ENCODE measurements at places on chromosomes 3 and 15.

DNA sequence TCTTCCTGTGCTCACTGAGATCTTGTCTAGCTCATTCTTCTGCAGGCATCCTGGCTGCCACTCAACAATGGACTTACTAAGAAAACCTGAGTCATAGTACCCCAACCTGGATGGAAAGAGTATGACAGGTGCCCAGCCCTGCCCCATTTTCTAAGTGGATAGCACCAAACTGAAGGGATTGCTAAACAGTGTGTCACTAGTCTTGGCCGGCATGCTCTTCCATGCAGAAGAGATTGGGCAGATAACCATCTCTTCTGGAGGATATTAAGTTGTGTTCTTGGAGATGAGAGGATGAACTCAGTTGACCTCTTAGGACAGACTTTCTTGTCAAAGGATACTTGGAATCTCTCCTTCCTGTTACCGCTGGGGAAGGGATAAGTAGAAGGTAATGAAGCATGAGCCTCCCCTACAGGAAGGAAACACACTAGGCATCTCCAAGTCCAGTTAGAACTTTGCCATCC, 797.5 kb downstream of the AGBL1 start:
- DNase-seq: no peak

DNA sequence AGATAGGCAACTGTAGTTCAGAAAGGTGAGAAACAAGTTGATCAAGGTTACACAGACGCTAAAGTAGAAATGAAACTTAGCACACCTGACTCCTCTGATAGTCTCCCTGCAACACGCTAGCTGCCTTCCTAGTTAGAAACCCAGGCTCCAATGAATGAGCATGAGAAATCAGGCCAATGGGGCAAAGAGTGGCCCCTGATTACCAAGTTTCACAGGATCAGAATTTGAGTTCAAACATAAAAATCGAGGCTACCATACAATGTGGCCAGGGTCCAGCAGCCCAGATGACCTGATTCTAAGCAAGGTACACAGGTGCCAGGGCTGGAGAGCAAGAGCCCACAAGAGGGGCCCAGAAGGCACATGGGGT, 7.7 kb downstream of the PLD1 start:
- no peak for DNase-seq

- no peak for DNase-seq
These were observed 94.1 kb upstream of the STRIT1 start for GRCh38 chr3:155387571-155387970.

GRCh38 chr3:160403028-160403545, 3.6 kb downstream of the SMC4 start:
- DNase-seq: no peak

DNA sequence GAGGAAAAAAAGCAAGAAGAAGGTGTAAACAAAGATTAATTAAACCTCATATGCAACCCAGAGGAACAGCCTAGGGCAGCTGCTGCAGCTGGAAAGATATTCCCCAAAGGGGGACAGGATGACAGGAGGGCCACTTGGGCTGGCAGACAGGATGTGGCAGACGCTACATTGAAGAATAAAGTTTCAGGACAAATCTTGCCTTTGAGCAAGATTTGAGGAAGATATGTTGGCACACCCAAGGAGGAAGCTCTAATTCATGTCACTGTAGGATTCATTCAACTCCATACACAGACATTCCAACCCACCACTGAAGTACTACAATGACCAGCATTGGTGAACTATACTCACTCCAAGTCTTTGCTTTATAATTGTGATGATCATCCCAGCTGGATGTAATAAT, 504.0 kb downstream of the SHQ1 start:
- DNase-seq: no peak

DNA sequence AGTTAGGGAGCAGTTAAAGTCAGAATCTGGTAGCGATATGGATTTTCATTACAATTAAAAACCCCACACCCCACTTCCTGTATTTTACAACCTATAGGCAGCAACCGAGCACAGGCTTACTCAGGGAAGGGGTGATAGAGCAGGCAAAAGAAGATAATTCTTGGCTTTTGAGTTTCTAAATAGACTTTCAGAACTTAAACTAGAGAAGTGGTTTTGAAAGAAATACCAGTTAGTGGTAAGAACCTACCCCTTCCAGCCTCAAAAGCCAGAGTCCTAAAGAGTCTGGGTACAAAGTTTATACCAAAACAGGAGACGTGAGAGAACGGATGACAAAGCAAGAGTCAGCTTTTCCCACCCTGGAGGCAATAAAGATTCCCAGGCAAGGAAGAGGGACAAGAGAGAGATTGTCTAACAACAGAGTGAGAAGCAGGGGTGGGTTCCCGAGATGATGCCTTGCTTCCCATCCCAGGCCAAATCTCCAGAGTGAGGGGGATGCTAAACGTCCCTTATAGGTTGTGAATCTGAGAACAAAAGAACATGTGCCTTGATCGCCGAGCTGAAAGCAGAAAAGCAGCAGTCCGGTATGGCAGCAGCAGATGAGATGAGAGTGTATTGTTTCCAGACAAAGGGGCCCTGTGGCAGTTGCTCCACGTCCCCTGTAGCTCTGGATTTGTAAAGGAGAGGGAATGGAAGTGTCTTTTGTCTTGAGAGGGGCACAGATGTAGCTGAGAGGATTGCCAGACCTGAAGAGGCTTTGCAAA, 36.8 kb downstream of the KLHL6 start:
- no peak for DNase-seq

GRCh38 chr15:56798639-56799038, 65.3 kb upstream of the ZNF280D start:
- no peak for DNase-seq

DNA sequence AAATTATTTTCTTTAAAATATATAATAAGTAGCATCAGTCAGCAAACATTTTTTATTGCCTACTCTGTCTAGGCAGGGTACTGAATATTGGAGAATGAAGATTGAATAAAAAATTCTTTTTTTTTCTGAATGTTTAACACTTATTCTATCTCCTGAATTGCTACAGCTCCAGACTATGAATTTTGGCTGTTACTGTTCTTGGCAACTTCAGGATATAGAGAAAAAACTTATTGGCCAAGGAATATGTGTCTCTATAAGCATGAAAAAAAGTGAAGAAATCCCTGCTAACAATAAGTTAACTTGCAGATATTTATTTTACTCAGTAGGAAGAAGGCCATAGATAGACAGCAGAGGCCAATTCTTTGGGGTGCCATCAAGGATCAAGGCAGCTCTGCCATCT, 309.6 kb downstream of the RBMS3 start:
- DNase-seq: no peak

GRCh38 chr15:50190166-50190570, 8.2 kb downstream of the SLC27A2 start:
- no peak for DNase-seq

DNA sequence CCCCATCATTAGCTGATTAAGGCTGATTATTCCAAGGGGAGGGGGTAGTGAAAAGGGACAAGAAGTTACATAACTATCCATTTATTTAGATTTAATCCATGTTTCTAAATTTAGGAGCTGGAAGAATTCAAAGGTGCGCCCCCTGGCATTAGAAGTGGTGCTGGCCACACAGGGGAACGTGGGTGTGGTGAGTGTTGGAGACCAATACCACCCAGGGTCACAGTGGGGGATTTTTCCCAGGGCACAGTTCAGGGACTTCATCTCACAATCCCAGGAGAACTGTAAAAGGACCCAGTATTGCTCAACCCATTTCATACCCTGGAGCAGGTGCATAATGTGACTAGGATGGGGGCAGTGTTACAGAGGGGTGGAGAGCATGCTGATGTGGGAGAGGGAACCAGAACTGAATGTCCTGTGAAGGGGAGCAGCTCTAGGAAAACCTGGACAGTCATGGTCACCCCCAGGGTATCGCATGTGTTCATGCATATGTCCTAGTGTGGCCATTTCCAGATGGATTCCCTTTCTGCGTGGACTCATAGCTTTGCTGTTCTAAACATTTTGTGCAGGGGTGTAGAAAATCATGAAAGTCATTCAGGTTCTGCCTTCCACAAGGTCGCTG, 110.3 kb downstream of the LSM3 start:
- no peak for DNase-seq

Data from retinal pigment epithelial cell (primary cell).